Bone marrow (tissue), 2 donors: ENCODE measurements at places on chromosomes 12 and 14.

- DNase-seq, result no peak
Measured at GRCh38 chr12:31298922-31299321, 27.0 kb downstream of the SINHCAF start.

GRCh38 chr12:32588604-32589003, 90.5 kb upstream of the DNM1L start:
- no peak for DNase-seq

DNA sequence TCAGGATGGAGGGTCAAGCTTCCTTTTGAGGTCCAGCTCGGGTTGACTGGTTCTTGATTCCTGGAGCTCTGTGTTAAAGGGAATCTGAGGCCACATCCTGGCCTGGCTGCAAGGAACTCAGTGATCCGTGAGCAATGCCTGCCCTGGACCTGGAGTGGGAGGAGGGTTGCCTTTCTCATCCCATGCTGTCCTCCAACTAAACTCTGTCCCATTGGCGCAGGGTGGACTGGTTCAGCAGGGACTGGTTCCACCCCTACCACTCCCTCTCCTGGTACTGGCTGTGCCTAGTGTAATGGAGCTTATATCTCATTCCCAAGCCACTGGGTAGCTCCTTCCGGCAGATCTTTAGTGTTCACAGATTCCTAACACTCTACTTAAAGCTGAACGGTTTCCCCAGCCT, 3.9 kb upstream of the CMKLR1 start:
- no peak for DNase-seq

DNA sequence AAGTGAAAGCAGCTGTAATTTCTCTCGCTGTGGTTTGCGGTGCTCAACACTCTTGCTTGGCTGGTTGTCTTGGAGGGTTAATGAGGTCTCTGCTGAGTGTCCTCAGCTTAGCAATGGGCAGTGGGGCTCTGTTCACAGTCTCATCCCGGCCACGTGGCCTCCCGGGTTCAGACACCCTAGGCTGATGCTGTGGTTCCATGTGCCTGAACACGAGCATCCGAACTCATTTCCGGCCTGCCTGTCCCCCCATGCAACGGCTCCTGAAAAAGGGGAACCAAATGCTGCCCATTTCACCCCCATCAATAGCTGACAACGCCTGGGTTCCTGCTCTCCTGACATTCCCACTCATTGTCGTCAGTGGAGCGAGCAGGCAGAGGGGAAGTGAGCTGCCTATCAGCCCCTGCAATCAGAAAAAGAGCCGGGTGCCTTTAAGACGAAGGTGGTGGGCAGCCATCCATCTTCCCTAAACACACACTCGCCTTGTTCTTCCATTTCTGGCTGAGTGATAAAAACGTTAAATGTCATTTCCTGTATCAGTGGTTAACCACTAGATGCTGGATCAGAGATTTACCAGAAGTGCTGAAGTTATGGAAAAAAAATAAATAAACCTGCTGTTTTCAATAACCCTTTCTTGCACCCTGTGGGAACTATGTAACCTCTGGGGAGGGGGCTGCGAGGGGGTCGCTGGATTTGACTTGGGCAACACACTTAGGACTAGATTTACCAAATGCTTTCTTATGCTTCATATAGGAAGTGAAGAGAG, 60.3 kb upstream of the BCL2L14 start:
- peak; percentile 74 for DNase-seq

GRCh38 chr14:81234278-81234677, 13.5 kb upstream of the GTF2A1 start:
- DNase-seq, result no peak

DNA sequence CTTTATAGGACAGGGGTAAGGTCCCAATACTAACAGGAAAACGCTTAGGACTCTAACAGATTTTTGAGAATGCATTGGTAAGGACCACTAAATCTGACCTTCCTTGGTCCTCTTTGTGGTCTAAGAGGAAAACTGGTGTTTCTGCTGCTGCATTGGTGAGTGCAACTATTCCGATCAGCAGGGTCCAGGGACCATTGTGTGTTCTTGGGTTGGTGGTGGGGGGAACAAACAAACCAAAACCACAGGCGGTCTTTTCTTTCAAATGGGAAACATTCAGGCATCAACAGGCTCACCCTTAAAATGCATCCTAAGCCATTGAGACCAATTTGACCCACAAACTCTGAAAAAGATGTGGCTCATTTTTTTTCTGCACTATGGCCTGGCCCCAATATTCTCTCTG, 20.7 kb downstream of the EPYC start:
- no peak for DNase-seq

DNA sequence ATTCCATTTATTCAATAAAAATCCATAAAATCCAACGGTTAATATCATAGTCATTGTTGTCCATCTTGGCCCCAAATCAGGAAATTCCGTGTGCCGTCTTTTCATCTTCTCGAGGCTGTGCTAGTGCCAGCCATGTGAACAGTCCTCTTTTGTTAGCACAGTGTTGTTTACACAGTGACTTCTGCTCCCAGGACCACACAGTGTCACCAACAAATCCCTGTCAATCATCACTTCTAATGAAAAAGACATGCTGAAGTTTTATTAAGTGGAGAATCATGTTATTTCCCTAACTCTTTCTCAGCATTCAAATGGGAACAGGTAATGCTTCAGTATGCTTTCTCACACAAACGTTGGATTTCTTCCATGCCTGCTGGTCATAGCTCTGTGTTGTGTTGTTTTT, 1.9 kb upstream of the SLCO1A2 start:
- no peak for DNase-seq

GRCh38 chr14:104609666-104610065, 5.1 kb upstream of the TMEM179 start:
- no peak for DNase-seq

DNA sequence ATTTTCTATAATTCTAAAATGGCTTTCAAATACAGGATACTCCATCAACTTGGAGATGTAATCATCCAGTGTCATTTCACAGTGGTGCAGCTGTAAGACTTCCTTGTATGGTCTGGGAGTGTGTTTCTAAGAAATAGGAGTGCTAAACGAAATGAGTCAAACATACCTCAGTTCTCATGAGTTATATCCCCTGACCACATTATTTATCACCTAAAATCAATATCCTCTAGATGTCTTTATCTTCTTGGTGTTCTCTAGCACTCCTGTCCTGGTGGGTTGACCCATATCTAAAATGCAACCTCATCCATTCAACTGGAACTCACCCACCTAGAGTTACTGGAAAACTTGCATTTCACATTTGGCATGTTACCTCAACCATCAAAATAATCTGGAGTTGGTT, 33.2 kb downstream of the TMEM30B start:
- no peak for DNase-seq
